H9 (cell line): ENCODE measurements at places on chromosomes 7 and 10. TPM values are rescaled to one million over a fixed set of nuclear protein-coding genes. Genes with fewer than 3 reads are reported as not detected.

Gene SLC16A9
- 4.1 and 4.3 TPM in 2 replicates for total RNA-seq

Gene NFE2L3
- 46.1 and 46.9 TPM in 2 replicates for total RNA-seq

Gene CFAP46
- total RNA-seq: 2.9 and 3.1 TPM in 2 replicates

Gene WAPL
- total RNA-seq: 57.3 and 61.4 TPM in 2 replicates

Gene FGL2
- total RNA-seq: not detected in 2 replicates

Gene MLXIPL
- total RNA-seq: 5.5 and 6.1 TPM in 2 replicates

Gene EBLN1
- total RNA-seq: not detected in 2 replicates

DNA sequence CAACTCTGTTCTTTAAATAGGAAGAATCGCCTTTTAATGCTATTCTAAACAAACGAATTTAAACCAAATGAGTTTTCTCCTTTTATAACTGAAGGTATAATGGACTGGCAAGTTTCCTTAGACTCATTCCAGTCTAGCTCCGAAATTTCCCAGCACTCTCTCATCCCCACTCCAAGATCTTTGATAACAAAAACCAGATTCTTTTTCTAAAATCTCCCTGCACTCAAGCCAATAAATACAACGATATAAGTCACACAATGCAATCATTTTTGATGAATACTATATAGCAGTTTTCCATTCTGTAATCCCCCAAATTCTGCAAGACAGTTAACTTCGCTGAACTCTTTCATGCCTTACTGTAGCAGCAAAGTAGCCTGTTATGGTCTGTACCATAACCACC is 1.9 kb downstream of the OGA start:
- no peak for DNase-seq

DNA sequence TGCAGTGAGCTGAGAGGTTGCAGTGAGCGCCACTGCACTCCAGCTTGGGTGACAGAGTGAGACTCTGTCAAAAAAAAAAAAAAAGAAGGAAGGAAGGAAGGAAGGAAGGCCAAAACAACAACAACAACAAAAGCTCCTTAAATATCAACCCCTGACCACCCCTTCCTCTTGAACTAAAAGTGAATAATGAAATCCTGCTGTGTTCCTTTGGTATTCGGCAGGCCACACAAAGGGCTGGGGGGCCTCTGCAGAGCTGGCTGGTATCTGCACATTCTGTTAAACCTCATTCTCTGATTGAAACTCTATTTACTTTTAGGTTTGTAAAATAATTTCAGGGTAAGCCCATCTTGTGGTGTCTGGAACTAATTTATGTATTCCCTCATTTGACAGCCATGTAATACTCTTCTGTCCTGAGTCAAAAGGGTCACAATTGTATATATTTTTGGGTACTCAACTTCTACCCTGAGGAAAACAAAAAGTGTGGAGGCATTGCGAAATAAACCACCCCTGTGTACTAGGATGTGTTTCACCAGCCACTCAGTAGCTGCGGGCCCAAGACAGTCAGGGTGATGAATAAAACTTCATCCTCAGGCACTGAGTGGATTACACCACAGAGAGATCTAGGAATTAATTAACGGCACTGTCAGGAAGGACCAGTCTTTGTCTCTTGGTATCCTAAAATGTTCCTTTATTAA is 446.4 kb upstream of the PFKP start:
- DNase-seq: no peak

DNA sequence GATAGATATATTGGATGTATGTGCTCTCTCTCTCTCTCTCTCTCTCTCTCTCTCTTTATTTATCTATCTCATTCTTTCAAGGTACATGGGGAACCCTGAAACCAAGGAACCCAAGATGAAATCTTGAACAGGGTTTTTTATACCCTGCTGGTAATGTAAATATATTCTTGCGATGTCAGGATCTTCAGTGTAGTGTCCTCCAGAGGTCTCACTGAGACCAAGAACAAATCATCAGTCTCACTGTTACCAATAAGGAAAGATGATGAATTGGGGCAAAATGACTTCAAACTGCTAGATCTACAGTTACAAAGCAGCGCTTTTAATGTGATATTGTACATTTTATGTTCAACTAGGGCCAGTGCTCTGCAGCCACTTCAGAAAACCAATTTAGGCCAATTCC is 423.5 kb downstream of the ANKRD7 start:
- no peak for DNase-seq

DNA sequence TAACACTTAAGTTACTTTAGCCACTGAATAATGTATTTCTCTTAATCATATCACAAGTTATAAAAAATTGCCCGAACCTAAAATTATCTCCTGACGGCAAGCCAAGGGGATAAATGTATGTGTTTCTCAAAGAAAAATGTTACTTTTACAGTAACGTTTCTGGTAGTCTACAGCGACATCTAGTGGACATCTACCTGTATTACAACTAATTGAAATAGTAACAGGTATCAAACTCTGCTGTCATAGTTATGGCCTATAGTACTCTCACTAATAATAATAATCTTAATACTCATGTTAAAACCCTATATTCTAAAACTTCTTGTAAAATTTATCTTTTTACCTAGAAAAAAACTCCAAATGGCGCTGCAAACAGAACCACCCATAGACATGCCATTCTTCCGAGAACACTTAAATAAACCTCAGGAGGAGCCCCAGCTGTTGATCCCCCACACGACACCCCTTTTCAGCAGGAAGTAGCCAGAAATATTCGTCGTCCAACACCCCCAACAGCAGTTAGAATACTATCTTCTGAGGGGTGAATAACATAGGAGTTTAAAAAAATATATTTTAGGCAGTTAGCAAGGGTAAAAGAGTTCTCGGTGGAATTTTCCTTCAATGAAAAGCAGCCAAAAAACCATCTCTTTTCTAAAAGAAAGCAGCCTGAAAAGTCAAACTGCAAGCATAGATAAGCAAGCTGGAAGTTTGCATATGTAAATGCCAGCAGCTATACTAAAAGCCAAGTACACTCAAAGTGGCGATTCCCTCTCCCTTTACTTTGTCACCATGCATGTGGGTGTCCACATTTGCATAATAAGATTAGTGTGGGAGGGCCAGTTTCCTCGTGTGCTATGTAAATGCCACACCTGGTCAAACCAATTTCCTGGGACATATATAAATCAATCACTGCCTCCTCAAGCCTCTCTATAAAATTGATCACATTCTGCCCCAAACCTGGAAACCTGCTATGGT is 40.5 kb upstream of the ZNF107 start:
- no peak for DNase-seq

- no peak for DNase-seq
Measured at GRCh38 chr7:696812-697551, 29.5 kb upstream of the DNAAF5 start.

DNA sequence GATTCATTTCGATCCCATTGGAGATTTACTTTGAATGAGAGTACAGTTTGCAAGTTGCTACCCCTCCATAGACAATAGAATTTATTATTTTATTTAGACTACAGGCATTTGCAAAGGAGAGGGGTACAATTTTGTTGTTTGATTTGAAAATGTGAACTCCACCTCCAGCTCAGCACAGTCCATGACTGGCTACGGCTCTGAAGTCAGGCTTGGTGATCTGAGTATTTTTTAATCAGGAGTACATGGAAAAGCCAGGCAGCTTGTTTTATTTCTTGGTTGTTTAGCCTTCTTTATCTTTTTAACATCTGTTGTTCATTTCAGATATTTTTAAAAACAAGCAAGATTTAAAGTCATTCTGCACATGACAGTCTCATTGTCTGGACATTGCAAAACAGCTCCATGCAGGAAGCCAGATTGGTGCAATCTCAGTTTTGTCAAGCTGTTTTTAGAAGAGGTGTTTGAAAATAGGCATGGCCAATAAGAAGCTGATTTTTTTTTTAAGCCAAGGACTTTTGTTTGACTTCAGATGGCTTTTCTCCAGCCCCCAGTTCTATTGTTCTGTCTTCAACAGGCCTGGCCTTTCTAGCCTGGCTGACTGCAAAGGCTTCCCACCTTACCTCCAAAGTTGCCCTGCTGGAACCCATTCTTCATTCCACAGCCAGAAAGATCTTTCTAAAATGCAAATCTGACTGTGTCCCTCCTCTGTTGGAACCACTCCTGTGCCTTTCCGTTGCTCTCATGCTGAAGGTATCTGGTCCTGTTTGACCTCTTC is 12.2 kb downstream of the PLXDC2 start:
- DNase-seq: peak; percentile 45

GRCh38 chr10:124465003-124465776 is 3.6 kb downstream of the LHPP start:
- DNase-seq: no peak

GRCh38 chr7:124697746-124698145 is 67.8 kb downstream of the GPR37 start:
- no peak for DNase-seq

DNA sequence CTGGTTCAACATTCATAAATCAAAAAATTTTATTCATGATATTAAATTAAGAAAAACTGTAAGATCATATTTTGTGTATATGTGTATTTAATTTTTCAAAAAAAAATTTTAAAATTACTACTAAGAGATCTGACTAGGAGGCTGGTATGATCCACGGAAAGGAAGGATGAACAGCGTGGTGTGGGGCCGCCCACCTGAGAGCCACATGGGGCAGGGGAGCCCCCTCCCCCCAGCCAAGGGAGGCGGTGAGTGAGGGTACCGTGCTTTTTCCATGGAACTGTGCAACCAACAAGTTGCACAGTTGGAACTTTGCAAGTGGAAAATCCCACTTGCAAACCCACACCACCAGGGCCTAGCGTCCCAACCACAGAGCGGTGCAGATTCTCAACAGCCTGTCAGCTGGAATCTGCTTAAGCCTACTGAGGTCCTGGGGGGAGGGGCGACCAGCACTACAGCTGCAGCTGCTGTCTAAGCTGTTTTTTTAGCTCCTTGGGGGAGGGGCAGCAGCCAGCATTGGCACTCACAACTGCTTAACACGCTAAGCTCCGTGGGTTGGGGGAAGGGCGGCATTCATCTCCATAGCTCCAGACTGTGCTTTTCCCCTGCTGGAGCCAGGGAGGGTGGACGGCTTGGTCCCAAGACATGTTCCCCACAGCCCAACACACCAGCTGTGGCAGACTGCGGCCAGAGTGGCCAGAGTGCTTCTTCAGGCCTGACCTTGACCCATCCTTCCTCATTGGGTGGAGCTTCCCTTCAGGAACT is 94.2 kb upstream of the IGFBP3 start:
- peak; percentile 88 for DNase-seq

- DNase-seq: no peak
Measured at GRCh38 chr10:78776756-78777155, 292.0 kb upstream of the ZMIZ1 start.

DNA sequence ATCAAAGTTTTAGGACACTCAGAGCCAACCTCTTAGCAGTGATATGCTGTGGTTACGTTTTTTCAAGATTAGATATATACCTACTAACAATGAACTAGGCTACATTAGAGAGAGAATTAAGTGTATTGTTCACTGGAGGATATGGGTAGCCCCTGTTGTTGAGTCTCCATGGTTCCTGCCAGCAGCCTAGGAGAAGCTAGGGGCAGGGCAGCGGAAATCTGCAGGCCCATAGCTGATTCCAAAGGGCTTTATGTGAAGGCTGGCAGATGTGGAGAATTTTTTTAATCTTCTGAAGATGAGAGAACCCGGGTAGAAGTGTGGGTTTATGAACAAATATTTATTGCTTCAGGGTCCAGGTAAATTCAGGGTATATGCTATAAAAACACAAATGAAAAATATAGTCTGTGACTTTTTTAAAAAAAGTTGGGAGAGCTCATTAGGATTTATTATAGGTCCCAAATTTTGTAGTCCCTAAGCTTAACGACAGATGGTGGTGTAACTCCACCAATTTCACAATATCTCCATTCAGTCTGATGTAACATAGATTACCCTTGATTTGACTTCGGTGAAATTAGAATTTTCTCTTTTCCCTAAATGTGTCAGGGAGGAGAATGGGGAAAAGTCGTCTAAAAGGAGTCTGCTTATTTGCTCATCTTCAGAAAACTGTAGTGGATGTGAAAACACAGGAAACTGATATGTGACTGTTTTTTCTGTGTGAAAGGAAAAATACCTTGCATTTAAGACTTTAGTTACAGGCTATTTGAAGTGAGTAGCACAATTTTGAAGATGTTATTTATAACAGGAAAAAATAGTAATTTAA is 163.0 kb upstream of the PPP1R3A start:
- DNase-seq: no peak

- DNase-seq: no peak
Measured at GRCh38 chr10:79314761-79315601, 32.3 kb upstream of the PPIF start.

- DNase-seq: no peak
Measured at GRCh38 chr7:134351424-134351823, 34.7 kb upstream of the SLC35B4 start.

DNA sequence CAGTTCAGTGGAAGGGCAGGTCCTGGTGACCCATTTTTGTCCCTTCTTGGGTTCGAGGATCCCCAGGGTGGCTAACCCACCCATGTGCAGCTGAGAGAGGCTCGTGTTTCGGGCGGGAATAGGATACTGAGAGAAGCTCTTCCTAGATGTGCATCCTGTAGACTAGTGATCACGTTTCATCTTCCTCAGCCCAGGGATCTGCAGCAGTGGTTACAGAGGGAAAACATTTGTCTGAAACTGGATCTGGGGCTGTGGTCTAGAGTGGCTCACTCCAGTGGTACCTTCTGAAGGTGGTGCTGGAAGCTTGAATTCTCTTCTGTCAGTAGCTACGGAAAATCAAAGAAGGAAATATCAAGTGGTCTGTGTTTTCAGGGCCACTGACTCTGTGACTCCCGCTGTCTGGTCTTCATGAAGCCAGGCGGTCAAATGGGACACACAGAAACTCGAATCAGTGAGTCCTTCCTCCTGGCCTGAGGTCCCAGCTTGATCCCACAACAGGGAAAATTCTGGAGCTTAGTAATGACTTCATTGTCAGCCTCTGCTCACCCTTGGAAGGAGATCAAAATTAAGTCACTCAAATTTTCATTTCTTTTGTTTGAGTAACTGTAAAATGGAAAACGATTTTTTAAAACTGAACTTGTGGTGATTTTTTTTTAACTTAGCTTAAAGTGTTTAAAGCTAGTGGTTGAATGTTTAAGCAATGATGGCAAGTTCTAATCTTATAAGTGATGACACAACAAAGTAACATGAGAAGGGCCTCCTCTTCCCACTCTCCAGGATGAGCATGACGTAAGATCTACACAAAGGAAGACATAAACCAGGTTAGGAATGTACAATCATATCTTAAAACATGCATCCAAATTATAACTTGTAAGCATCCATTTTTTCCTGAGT is 469.3 kb upstream of the KLF6 start:
- DNase-seq: no peak

DNA sequence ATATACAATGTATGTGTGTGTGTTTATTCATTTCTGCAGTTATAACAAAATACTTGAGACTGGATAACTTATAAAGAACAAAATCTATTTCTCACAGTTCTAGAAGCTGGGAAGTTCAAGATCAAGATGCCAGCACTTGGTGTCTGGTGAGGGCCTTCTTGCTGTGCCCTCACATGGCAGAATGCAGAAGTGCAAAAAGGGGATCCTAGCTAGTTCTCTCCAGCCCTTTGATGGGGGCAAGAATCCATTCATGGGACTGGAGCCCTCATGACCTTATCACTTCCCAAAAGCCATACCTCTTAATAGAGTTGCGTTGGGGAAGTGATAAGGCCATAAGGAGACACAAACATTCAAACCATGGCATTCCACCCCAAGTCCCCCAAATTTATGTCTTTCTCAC is 8.4 kb downstream of the GRB10 start:
- DNase-seq: no peak

GRCh38 chr7:2128601-2129322 is 104.0 kb downstream of the MAD1L1 start:
- DNase-seq: no peak

- no peak for DNase-seq
Measured at GRCh38 chr10:89642193-89642592, 2.8 kb downstream of the PANK1 start.
